Epithelial cell of proximal tubule (primary cell): ENCODE measurements at places on chromosomes 4 and X. TPM values are rescaled to one million over a fixed set of nuclear protein-coding genes. Genes with fewer than 3 reads are reported as not detected.

The SLC49A3 gene
- total RNA-seq = 2.9 and 4.1 TPM in 2 replicates

The CENPE gene
- total RNA-seq = 23.4 and 24.3 TPM in 2 replicates

The NUP54 gene
- 31.5 and 56.6 TPM in 2 replicates for total RNA-seq

The SSX4 gene
- not detected in 2 replicates for total RNA-seq
